Right ventricle myocardium inferior (tissue), 1 donor: ENCODE measurements at places on chromosomes 6 and 20. TPM values are rescaled to one million over a fixed set of nuclear protein-coding genes. Genes with fewer than 3 reads are reported as not detected.

Gene NHSL1
- 56.6 TPM for total RNA-seq

Gene ANGPT4
- total RNA-seq: 0.05 TPM

Gene SNAI1
- 0.73 TPM for total RNA-seq

Gene CTAGE9
- total RNA-seq: not detected

Gene PBX2
- 42.9 TPM for total RNA-seq
